ENCODE measurements at places on chromosomes 7 and 10.

- no peak for DNase-seq
Observed at GRCh38 chr10:111093741-111094380, 17.0 kb downstream of the ADRA2A start.

DNA sequence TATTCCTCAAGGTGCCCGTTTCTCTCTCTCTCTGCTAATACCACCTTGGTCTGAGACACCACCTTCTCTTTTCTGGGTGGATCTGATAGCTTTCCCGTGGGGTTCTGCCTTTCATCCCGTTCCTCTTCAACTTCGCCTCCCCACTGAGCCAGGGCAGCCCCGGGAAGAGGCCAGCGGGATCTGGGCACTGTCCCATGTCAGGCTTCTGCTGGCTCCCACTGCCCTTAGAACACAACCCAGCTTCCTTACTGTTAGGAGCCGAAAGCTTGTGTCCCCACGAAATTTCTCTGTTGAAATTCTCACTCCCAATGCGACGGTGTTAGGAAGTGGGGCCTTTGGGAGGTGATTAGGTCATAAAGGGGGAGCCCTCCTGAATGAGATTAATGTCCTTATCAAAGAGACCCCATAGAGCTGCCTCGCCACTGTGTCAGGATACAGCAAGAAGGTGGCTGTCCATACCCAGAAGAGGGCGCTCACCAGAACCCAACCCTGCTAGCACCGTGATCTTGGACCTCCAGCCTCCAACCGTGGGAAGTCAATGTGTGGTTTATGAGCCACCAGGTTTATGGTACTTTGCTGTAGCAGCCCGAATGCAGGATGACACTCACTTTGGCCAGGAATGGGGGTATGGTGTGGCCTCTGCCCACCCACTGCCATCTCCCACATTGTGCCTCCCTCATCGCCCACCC, 79.2 kb downstream of the CAMK1D start:
- DNase-seq, result no peak

- DNase-seq, result no peak
Observed at GRCh38 chr7:15816835-15817426, 130.4 kb upstream of the MEOX2 start.

DNA sequence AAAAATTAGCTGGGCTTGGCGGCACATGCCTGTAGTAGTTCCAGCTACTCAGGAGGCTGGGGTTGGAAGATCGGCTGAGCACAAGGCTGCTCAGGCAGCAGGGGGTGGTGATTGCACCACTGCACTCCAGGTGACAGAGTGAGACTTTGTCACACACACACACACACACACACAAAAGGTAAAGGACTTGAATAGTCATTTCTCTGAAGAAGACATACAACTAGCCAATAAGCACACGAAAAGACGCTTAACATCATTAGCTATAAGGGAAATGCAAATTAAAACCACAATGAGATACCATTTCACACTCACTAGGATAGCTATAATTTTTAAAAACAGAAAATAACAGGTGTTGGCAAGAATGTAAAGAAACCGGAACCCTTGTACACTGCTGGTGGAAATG, 48.6 kb downstream of the HIP1 start:
- DNase-seq, result no peak

DNA sequence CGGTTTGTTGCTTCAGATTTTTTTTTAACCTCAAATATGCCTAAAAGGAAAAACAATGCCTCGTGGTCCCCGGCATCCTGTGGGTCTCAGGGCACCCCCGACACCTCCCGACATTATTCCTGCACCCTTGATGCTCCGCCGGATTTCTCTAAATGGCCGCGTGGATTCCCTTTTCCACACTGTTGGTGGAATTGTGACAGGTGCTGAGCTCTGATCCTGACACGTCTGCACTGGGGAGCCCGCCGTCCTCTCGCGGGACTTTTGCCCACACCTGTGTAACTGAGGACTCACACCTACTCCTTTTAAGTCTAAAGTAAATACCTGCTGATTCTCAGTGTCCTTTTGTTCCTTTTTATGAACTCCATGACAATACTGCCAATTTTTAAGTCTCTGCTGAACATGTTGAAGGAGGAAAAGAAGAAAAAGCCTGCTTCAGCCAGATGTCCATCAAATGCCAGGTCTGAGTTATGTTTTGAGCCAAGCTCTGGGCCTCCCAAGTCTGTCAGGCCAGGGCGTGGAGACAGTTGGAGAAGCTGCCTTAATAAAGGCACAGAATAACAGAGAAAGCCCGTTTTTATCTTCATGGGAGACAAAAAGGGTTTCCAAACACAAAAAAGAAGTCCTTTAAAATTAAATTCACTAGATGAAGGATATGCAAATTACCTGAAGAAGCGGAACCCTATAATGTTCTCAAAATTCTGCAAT, 568.2 kb downstream of the DNAJB6 start:
- no peak for DNase-seq

DNA sequence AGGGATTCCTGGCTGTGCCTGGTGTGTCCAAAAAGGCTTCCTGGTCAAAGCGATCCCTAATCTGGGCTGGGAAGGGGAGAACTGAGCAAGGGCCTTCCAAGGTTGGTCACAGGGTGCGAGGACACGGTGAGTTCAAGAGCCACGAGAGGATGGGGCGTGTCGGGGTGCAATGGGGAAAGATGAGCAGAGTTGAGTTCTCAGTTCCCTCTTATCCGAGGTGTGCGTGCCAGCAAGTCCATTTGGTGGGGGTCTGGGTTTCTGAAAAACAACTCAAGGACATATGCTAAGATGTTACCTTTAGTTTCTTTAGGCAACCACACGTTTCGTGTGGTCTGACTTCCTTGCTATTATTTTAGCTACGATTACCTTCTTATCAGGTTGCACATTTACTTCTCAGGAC, 1.3 kb downstream of the ZNF775 start:
- DNase-seq, result no peak

DNA sequence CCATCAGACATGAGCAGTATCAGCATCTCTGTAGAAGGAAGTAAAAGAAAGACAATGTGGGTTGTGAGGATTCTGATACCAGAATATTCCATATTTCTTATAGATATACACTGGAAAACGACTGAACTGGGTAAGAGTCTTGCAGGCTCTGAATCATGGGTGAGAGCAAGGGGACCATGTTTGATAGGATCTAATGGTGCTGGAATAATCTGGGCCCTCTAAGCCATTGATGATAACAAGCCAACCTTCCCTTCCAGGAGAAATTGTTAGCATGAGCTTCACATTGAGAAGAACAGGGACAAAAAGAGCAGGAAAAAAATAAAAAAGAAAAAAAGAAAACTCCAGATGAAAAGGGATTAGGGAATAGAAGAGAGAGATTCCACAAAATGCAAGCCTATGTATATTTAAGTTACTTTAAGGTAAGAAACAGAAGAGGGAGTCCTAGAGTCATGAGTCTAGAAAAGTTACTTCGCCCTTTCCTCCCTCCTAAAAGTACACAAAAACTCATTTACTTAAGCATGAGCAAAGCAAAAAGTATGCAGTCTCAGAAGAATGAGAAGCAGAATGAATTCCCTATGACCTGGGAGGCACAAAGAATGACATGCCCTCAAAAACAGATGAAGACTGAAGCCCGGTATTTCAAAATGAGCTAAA, 181.9 kb downstream of the TMEM26 start:
- no peak for DNase-seq

- no peak for DNase-seq
Observed at GRCh38 chr10:98023024-98023423, 7.4 kb downstream of the CRTAC1 start.

- no peak for DNase-seq
Observed at GRCh38 chr7:138738114-138738513, 37.0 kb upstream of the SVOPL start.

DNA sequence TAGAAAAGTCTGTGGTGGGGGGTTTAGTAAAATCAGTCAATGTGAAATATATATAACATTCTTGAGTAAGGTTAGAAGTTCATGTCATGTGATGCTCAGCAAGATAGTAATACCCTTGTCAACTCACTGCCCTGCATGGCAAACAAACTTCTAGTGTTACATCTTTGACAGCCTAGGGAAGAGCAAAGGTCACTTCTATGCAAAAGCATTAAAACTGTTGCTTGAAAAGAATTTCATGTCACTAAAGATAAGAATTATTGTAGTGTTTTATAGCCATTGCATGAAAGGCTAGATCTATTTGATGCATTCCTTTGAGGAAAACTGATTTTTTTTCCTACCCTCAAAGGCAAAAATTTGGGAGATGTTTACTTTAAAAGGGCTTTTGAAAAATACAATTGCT, 176.0 kb downstream of the SKAP2 start:
- no peak for DNase-seq

- DNase-seq, result no peak
Observed at GRCh38 chr7:70657571-70657970, 474.4 kb upstream of the GALNT17 start.

DNA sequence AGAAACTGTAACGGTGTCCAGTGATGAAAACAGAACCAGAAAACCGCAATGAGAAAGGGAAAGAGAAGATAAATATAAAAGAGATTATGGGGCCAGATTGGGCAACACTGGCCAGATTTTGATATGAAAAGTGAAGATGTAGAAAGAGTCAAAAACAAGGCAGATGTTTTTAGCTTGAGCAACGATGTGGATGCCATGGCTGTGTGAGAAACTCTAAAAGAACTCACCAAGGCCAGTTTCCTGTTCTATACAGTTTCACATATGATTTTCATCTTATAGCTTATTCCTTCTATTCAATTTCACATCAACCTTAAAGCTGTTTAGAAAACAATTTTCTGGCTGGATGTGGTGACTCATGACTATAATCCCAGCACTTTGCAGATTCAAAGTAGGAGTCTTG, 36.3 kb downstream of the CSTF2T start:
- DNase-seq, result no peak

Measured in CD4-positive, alpha-beta T cell treated with Interleukin-15 for 4 hours (primary cell).